Body of pancreas (tissue), 4 donors: ENCODE measurements at places on chromosomes 3 and 15. TPM values are rescaled to one million over a fixed set of nuclear protein-coding genes. Genes with fewer than 3 reads are reported as not detected.

- no peak for DNase-seq
These were observed 90.3 kb downstream of the PLCL2 start for GRCh38 chr3:16975083-16975482.

GRCh38 chr15:74315626-74316025 is 51.8 kb downstream of the CYP11A1 start:
- no peak for DNase-seq

Gene MCF2L2
- total RNA-seq: not detected

Gene REC114
- total RNA-seq: not detected

Gene THUMPD3
- total RNA-seq: 16.1 TPM
